ENCODE measurements at places on chromosomes 12 and 14.

DNA sequence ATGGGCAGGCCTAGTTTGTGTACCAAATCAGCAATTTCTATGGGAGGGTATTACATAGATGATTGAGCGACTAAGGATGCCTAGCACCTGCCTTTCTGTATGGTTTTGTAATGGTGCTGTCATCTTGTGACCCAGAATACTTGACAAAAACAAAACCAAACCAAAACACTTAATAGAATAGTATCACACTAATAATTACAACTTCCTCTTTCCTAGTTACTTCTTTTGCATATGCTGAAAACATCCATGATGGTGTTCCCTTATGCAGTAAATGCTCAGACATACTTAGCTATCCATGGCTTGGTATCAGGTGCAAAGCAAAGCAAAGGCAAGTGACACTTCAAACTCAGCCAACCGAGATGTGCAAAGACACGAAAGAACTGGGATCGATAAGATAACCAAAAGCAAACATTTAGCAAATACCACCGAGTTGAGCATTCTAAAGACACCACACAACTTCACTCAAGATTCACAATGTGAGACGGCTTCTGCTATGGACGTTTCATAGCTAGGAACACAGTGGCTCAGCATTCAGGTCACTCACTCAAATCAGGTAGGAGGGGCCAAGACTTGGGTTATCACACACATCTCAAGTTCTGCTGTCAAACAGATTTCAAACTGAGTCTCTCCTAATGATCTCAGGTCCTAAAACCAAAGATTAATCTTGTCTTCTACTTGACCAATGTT is 24.3 kb downstream of the PPP1CC start:
- no peak for DNase-seq

- peak; percentile 61 for DNase-seq
These were observed 14.5 kb upstream of the FBRSL1 start for GRCh38 chr12:132475304-132476037.

DNA sequence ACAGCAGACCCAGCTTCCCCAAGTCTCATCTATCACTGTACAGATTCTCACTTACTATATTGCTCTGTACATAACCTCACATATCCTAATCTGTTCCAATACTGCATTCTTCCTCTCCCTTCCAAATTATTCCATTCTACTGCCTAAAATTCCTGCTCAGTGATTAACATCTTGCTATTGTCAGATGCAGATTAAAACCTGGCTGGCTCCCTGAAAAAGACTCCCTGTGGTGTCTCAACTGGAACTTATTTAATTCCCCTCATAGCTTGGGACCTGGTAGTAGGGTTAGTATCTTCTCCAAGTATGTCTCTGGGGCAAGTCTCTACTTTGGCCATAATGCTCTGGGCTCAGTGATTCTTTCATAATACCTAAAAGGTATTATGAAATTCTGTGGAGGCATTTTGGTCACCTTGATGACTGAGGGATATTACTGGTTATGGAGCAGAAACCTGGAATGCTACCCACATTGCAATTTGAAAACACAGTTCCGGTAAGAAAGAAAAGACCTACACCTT is 55.8 kb downstream of the PAWR start:
- DNase-seq = no peak

DNA sequence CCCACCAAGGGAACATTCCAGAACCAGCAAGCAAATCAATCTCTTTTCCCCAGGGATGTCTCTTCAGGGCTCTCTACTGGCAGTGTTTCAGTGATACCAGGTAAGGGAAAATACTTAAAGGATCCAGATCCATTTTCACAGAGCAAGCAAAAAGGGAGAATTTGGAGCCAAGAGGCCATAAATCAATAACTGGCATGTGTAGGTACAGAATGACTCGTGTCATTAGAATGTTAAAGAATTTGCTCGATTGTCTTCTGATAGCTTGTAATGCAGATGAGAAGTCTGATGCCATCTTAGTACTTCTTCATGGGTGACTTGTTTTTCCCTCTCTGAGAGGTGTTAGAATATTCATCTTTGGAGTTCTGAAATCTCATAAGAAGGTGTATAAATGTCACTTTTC is 242.9 kb downstream of the KTN1 start:
- no peak for DNase-seq

- DNase-seq = no peak
These were observed 2.8 kb downstream of the RALGAPA1 start for GRCh38 chr14:35806006-35806907.

DNA sequence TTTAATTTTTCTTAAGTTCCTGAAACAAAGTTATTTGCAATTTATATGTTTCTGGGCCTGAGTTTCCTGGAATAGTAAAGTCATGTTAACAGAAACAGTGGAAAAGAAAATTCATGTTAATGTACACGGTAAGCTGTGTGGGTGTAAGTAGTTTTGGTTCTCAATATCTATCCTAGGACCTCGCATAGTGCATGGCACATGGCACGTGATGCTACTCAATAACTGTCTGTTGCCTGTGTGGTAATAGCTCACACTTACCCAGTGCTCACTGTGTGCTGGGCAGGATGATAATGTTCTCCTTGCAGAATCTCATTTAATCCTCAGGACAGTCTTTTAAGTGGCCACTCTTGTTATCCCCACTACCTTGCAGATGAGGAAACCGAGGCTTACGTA is 100.7 kb downstream of the DUSP16 start:
- DNase-seq = no peak

GRCh38 chr14:94936401-94936892 is 166.5 kb upstream of the GSC start:
- no peak for DNase-seq

GRCh38 chr12:62744551-62744950 is 190.4 kb downstream of the PPM1H start:
- DNase-seq = no peak

DNA sequence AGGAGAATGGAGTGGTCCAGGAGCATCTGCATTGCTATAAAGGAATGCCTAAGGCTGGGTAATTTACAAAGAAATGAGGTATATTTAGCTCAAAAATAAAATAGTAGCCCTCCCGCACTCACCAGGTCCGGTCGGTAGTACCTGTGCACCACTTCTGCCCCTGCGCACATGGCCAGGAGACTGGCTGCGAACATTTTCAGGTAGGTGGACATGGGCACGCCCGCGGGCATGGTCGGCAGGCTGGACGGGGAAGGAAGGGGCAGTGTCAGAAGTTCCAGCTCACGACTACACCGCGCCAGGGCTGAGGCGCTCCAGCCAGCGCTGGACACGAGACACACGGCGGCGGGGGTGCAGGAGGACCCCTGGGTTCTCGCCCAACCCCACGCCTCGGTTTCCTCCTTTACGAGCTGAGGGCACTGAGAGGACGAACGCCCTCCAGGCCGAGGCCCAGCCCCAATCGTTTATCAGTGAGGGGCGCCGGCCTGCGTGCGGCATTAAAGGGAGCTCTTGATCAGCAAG is 9.1 kb upstream of the TDG start:
- DNase-seq = no peak

GRCh38 chr12:88833641-88834116 is 253.4 kb upstream of the KITLG start:
- no peak for DNase-seq

- DNase-seq = no peak
These were observed 107.9 kb upstream of the ESRRB start for GRCh38 chr14:76268047-76268431.

GRCh38 chr12:13253966-13254760 is 57.6 kb downstream of the EMP1 start:
- no peak for DNase-seq

GRCh38 chr14:100271247-100271939 is 32.4 kb downstream of the YY1 start:
- peak; percentile 41 for DNase-seq

DNA sequence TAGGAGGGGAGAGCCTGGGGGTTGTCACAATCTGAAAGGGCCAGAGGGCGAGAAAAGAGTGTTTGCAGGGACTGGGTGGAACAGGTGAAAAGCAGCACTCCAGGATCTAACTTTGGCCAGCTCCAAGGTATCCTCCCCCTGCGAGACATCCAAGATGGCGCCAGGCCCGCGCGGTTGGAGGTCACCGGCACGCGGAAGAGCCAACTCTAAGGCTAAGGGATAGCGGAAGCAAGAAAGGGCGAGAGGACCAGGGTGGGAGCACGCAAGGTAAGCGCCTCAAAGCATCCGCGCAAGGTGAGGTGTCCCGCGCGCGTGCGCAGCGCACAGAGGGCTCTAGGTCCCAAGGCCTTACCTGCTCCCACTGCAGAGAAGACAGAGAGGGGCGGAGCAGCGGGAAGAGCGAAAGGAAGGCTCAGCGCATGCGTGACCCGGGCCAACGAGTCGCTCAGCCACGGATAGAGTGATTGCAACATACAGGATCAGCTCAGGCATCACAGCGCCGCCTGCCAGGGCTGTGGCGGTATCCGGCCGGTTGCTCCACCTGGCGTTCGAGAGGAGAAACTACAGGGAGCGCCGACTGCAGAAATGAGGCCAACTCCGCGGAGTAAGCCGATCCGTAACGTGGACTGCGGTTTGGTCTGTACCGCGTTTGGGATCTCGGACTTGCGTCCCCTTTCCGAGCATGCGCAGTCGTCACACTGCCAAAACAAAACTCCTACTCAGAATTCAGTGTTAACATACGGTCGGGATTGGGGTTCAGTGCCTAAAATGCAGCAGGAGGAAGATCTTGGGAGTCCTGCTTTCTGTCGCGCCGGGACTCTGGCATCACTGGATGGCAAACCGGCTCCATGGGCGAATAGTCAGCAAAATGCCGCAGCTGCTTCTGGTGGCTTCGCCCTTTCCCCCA is at the start of gene ATP5MC2:
ATP5MC2 (minus strand) TSS at position 383 of the 907 bp plus-strand sequence. CDS start 3,469 bp downstream, outside the sequence.
- peak; percentile 98 for DNase-seq

GRCh38 chr14:96112032-96112431 is 72.9 kb downstream of the C14orf132 start:
- DNase-seq = no peak

- DNase-seq = no peak
These were observed 46.3 kb upstream of the ASPG start for GRCh38 chr14:104039214-104039613.

DNA sequence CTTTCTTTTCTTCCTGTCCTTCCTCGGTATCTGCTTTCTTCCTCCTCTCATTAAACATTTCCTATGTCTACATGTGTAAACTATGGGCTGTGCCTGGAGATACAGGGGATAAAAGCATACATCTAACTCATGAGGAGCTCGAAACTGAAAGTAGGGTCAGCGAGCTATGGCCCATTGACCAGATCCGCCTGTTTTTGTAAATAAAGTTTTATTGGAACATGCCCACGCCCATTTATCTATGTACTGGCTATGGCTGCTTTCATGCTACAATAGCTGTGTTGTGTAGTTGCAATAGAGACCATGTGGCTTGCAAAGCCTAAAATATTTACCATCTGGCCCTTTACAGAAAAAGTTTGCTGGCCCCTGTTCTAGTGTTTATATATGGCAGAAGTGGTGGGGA is 500.8 kb upstream of the GARIN6 start:
- no peak for DNase-seq

- no peak for DNase-seq
These were observed 1.5 kb upstream of the CRIP2 start for GRCh38 chr14:105473033-105473676.

- DNase-seq = no peak
These were observed 16.7 kb upstream of the TMEM233 start for GRCh38 chr12:119576915-119577314.

DNA sequence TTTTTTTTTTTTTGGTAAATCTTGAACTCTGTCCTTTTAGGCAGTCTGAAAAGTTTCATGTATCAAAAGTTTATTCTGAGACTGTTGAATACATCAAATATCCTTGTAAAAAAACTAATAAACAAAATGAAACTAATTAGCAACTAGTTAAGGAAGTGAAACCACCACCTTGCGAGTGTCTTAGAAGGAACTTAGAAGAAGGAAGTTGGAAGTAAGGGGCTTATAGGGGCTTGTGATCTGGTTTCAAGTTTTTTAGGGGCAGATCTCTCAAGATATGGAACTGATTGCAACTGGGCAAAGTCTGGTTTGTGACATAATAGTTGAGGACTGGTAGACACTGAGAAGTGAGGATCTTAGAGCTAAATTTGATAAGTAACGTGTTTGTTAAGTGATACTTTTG is 748.8 kb downstream of the C12orf50 start:
- no peak for DNase-seq

- no peak for DNase-seq
These were observed 86.5 kb upstream of the DIO3 start for GRCh38 chr14:101474563-101475455.

- DNase-seq = no peak
These were observed 223.4 kb upstream of the AMIGO2 start for GRCh38 chr12:47303207-47303606.

DNA sequence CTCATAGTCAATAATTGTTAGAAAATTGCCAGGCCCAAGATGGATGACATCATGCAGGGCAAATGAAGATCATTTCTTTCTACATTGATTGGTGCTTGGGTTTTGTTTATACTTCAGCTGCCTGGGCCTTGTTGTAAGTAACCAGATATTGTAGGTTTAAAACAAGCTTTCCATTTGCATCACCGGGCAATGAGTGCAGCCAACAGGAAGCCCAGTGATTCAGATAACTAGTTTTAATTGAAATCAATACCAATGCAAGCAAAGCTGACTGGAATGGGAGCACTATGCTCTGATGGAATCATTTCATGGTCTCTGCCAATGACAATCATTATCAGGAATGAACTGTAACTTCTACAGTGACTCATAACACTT is 279.3 kb downstream of the DUSP6 start:
- no peak for DNase-seq

DNA sequence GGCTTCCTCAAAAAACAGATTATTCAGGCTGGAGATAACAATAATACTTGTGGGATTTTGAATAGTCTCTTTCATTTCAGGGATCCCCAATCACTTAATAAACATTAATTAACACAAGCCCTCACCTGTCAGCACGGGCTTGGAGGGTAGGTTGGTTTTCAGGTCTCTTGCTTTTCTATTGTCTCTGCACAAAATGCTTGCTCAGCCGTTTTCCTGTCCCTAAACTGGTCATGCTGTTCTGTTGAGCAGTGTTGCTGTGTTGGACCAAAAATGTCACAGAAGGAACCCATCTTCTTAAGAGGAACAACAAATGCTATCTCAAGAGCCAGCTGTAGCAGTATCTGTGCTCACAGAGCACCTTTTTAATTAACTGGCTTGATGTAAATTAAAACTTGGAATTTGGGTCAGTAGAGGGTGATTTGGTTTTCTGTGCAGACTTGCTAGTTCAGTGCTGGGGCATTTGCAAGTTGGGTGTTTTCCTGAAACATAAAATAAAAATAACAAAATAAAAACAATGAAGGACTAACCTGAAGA is 231.8 kb upstream of the CRY1 start:
- DNase-seq = no peak

- no peak for DNase-seq
These were observed 55.8 kb downstream of the TMEM30B start for GRCh38 chr14:61225344-61225743.

GRCh38 chr12:74586251-74586650 is 48.6 kb downstream of the ATXN7L3B start:
- DNase-seq = no peak

- no peak for DNase-seq
These were observed 1.5 kb downstream of the GSTZ1 start for GRCh38 chr14:77322250-77322902.

Data from activated naive CD4-positive, alpha-beta T cell treated with anti-CD3 and anti-CD28 coated beads, Interleukin-2, amount 10 ng/mL, durations not matched to agents 7 days and 5 days (primary cell).